ENCODE measurements at places on chromosomes 6 and 20.

DNA sequence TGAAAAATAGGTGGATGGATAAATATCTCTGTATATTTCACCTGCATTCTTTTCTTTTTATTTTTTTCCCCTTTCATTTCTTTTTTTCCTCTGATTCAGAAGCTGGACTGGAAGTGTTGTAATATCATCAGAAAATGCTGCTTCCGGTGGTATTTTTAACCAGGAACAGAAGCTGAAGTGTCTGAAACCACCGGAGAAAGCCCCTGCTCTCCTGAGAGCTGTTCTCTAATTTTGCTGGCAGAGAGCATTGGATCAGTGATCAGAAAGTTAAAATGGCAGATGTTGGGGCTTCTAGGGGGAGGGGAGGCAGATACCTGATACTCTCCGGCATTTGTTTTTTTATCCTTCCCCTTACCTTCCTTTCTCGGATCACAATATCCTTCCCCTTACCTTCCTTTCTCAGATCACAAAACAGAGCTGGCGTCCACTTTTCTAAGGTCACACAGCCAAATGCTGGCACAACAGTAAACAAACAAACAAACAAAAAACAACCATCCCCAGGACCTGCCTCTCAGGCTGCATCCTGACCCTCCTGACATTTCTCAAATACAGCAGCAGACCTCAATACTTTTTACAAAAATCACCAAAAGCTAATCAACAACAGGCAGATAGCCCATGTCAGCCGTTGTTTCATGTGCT lies 143.2 kb upstream of the ZNF217 start:
- no peak for DNase-seq

DNA sequence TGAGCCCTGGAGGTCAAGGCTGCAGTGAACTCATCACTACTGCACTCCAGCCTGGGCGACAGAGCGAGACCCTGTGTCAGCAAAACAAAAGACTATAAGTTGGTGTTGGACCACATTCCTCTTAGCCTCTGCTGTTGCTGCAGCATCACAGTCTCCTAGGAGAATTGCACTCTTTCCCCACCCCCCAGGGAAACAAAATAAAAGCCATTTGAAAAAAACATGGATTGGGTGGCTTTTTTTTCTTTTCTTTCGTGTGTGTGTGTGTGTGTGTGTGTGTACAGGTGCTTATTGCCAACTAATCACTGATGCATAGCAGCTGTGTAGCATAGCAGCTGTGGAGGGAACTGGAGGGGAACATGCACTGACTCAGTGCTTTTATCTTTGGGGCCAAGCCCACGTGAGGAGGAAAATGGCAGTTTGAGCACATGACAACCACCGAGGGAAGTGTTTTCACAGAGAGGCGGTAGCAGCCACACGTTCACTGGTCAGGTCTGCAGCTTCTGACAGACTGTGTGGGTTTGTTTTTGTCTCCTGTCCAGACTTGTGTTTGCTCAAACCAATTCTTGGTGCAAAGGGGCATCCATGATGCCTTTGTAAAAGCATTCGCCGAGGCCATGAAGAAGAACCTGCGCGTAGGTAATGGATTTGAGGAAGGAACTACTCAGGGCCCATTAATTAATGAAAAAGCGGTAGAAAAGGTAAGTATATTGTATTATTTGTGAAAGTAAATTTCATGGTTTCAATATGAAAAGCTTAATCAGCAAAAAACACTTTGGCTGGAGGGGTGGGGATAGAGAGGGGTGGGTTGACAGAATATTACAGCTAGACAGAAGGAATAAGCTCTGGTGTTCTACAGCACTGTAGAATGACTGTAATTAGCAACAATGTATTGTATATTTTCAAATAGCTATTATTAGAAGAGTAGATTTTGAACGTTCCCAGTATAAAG lies 27.7 kb downstream of the ALDH5A1 start:
- no peak for DNase-seq

DNA sequence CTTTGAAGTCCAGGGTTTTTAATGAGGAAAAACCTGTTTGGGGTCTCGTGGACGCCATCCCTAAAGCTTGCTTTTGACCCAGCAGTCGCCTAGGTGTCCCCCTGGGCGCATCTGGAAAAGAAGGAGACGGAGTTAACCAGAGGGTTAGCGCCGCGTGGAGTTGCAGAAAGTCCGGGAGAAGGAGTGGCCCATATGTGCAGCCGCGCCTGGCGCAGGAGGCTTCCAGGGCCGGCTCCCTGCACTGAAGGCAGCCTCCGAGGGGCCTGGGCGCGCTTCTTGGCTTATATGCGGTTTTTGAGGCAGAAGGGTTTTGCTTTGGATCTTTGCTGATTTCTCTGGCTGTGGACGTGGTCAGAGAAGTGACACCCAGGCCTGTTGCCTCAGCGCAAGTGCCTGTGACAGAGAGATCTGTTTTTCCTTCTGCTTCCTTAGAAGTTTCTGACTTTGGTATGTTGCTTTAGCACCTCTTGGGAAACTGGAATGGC lies 987 bp downstream of the TMEM181 start:
- no peak for DNase-seq

GRCh38 chr6:105769987-105770386 lies 316.1 kb upstream of the PRDM1 start:
- DNase-seq, result no peak

DNA sequence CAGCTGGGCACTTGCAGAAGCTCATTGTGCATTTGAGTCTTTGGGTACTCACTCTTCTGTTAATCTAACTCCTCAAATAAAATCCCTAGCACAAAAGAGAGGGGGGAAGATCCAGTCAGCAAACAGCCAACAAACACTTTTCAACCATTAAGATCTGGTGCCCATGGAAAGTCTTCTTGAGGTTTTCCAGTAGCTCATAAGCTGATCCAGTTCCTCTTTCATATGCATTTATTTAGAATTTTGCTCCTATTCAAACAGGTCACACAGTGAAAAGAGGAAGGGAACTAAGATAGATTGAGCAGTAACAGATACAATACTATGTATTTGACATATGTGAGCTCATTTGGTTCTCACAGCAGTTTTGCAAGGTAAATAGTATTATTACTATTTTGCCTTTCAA lies 38.6 kb downstream of the HLA-DPB1 start:
- DNase-seq, result no peak

DNA sequence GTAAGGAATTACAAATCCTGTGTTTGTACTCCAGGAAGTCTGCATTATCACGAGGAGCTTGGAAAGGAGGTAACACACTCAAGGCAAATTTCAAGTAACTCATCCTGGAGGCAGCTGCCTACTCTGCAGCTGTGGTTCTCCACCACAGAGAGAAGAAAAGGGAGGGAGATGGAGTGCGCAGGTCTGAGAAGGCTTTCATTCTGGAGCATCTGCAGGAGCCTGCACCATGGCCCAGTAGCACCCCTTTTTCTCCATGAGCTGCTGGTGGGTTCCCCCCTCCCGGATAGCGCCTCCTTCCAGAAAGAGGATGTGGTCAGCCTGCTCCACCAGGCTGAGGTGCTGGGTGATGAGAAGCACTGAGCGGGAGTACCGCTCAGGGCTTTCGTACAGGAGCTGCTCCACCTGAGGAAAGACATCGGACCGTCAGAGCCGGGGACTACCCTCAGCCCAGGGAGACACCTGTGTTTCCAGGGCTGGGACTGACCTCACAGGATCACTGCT lies 1.6 kb upstream of the PSMB8 start:
- no peak for DNase-seq

DNA sequence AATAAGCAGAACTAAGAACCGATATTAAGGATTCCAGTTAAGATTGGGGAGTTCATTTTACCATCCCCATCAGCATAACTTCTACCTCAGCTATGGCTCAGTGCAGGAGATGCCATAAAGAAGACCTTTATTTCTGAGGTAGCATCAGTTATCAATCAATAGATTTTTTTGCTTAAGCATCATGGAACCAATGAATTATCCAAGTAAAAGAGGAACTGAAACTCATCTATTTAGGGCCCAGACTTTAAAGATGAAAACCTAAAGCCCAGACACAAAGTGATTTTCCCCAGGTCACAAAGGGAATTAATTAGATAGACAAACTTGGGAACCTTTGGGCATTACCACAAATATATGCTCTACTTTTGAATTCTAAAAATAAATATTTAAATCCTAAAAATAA lies 59.2 kb upstream of the TINAG start:
- DNase-seq, result no peak

DNA sequence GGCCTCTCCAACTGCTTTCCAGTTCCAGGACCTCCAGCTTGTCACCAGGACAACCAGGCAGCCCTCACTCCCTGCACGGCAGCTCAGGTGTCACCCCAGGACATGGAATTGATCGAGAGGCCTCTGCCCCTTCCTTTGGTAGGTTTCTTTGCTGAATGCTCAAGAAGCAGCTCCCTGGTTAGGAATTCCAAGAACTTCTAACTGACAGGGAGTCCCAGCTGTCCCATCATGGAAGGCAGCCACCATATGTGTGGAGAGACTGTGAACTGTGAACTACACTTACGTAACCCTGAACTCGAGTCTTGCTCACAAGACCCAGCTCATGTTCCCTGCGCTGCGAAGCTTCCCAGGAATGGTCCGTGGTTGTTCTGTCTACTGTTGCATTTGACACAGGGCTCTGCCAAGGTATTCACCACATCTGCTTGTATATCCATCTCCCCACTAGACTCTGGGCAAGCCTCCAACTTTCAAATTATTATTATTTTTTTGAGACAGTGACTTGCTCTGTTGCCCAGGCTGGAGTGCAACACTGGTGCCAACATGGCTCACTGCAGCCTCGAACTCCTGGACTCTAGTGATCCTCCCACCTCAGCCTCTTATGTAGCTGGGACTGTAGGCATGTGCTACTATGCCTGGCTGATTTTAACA lies 35.7 kb downstream of the MGME1 start:
- no peak for DNase-seq

DNA sequence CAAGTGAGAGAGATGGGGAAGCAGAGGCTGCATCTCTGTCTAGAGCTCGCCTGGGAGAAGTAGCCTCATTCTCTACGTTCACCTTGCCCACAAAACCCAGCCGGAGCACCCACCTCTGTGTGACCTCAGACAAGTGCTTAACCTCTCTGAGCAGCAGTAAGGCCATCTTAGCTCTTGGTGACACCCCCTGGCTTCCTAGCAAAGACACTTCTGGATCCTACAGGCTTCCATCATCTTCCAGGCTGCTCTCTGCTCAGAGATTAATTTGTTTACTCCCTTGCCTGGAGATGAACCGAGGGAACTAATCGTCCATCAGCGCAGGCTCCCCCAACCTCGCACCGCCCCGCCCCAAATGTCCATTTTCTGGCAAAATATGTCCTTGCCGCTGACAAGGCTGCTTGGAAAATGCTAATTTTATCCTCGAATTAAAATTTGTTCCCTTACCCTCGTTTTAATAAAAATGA lies 24.0 kb upstream of the CTNNBL1 start:
- no peak for DNase-seq

GRCh38 chr6:42335896-42336295 lies 115.8 kb downstream of the TRERF1 start:
- DNase-seq, result no peak

GRCh38 chr20:11529047-11529446 lies 388.6 kb upstream of the BTBD3 start:
- DNase-seq, result no peak

- DNase-seq, result no peak
Observed at GRCh38 chr6:169008641-169009257, 244.9 kb downstream of the THBS2 start.

DNA sequence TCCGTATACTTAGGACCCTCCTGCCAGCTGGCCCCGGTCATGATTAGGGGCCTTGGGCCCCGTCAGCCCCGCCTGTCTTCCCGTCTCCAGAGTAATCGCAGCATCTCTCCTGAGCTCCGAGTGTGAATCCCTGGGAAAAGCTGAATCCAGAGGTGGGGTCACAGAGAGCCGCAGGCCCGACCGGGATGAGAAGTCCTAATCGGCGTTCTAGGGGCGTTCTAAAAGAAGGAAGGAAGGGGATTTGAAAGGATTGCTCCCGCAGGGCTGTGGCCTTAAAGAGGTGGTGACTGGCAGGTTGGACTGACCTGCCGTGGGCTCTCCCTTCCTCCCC lies 371 bp downstream of the HMGN4 start:
- DNase-seq, result no peak

- DNase-seq, result no peak
Observed at GRCh38 chr6:84738996-84739865, 25.2 kb downstream of the TBX18 start.

DNA sequence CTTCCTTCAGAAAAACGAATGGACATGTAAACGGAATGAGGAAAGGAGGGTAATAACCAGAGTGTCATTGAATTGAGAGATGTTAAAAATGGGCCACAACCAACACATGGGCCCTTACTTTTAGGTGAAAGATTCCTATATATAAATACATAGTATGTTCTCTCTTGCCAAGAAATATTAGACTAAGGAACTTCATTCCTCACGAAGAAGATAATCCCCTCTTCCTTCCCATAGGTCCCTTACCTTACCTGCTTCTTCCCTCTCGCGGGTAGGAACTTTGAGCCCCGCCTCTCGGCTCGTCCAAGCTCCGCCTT lies 295 bp upstream of the TBC1D22B start:
- no peak for DNase-seq

DNA sequence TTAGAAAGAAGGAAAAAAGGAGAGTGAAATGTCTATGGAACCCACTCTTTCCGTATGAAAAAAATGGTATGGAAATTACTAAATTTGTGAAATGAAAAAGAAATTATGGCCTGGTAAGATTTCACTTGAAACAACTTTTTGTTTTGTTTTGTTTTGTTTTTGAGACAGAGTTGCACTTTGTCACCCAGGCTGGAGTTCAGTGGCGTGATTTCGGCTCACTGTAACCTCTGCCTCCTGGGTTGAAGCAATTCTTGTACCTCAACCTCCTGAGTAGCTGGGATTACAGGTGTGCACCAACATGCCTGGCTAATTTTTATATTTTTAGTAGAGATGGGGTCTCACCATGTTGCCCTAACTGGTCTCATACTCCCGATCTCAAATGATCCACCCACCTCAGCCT lies 17.8 kb upstream of the GSTA5 start:
- no peak for DNase-seq

Measured in cerebellar nuclear complex (tissue), 1 donor.